ENCODE measurements at places on chromosomes 2 and 18.

DNA sequence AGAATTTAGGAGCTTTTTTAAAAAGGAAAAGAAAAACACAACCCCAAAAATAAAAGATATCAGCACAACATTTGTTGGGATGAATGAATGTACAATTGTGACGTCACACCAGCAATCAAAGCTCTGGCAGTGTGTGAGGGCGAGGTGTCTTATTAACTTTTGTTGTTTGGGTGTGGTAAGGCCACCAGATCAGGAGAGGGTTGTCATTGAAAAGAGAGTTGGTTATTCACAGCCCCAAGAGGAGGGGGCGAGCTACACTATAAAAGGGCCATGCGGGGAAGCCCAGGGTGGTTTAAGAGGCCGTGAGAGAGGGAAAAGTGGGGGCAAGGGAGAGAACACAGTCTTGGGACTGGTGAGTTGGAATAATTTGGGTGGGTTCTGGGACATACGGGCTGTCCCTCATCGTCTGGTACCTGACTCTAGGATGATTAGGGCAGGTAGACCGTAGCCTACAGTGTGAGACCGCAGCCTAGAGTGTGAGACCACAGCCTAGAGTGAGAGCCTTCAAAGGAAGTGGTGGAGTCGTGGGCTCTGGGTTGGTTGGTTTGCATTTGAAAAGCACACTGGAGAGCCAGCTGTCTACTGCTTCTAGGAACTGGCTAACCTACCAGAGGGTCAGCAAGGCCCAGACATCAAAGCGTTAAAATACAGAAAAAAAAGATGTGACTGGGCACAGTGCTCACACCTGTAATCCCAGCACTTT lies 128.4 kb downstream of the INO80D start:
- no peak for DNase-seq

DNA sequence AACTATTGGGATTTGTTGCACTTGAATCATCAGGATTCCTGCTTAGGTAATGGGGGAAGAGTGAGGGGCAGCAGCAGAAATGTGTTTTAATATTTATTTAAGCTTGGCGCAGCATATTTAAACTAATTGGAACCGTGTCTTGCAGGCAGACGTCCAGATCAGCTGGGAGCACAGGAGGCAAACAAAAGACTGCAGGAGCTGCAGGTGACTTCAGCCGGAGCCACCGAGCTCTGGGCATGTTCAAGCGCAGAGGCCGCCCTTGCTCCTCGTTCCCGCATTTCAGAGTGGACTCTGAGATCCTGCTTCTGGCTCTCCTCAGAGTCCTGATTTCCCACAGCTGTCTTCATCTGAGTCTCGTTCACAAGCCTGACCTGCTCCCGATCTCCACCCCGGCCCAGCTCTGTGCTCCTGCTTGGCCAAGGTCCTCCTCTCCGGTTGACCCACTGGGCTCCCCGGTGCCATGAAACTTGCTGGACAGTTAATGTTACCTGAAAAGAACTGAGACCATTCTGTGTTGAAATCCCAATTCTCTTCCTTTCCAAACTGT lies 475.5 kb downstream of the SOX11 start:
- no peak for DNase-seq

DNA sequence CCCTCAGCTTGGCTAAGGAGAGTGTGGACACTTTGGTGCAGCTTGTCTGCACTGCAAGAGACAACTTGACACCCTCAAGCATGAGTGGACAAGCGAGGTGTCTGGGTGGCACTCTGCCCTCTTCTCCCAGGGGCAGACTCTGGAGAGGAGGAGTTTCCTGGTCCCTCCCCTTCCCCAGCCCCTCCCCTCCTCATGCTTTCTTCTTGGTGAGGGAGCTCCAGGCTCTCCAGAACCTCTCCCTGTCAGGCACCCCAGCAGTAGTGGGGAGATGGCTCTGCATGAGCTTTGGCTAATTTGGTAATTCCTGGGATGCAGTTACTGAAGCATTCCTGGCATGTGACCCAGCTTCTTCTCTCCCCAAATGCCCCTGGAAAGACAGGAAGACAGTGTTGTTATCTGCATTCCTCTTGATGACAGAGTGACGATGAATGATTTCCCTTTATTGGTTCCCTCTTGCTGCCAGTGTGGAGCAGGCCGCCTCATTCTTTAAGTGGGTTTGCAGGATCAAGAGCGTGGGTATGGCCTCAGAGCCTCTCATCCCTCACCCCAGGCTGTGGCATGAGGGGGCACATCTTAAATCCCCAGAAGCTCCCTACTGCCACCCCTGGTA lies 89.2 kb downstream of the STPG4 start:
- DNase-seq, result no peak

DNA sequence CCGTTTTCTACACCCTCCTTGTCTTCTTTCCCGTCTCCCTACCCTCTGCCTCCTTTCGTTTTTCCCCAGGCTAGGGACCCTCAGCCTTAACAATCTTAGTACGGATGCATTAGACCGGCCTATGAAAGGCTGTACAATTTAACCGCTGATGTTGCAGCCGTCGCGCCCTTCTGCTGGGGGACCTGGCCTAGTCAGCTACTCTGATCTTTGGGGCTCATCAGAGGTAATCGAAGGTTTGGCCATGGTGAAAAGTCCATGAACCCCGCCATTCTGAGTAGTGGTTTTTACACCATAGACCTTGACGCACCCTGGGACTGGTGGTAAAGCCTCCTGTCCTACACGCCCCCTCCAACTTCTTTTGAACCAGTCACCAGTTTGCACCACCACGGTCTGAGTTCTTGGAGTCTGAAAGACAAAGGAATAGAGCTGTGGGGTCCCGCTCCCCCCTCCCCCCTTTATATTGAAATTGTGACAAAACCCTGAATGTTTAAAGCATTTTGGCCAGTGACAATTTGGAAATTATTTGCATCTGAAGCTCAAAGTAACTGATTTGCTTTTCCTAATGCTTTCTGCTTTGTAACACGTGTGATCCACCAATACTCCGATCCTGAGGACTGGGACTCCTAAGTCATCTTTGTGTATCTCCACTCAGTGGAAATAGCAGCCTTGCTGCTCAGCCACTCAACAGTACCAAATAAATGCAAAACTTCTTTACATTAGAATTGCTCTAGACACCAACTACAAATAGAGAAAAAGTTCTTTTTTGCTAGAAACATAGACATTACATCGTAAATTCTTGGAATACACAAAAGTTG lies 642 bp upstream of the SRSF7 start:
- DNase-seq, result no peak

- no peak for DNase-seq
Observed at GRCh38 chr2:143237146-143237777, 108.0 kb downstream of the ARHGAP15 start.

DNA sequence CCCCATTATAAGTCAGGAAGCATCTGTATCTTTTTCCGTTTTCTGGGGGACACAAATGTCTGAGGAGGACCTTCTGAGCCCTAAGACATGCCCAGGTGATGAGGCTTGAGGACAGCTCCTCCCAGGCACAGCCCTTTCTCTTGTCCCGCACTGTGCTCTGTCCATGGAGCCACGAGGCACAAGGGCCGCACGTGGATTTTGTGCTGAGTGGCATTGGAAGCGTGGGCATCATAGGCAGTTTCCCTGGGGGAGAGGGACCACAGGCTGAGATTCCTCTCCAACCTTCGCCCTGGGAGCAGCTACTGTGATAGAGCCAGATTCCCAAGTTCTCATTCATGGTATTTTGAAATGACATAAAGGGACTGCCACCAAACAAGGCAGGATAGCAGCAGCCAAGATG lies 139.9 kb downstream of the SH3RF3 start:
- no peak for DNase-seq

GRCh38 chr2:65539633-65540032 lies 107.2 kb upstream of the SPRED2 start:
- no peak for DNase-seq

GRCh38 chr18:46073474-46074331 lies 1.6 kb upstream of the PSTPIP2 start:
- DNase-seq, result peak; percentile 43

DNA sequence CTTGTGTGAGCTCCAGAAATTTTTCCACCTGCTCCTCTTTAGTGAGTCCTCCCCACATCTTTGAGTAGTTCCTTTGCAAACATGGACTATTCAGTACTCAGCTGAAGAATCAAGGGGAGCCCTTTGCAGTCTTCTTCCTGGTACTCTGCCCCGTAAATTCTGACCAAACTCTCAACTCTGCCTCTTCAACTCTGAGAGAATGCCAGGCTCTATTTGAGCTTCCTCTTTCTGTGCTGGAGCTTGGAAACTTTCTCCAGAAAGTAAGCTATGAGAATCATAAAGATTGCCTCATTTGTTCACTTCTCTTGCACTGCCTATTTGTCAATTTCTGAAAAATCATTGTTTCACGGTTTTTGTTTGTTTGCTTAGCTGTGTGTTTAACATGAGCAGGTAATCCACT lies 7.4 kb upstream of the STAT4 start:
- no peak for DNase-seq

DNA sequence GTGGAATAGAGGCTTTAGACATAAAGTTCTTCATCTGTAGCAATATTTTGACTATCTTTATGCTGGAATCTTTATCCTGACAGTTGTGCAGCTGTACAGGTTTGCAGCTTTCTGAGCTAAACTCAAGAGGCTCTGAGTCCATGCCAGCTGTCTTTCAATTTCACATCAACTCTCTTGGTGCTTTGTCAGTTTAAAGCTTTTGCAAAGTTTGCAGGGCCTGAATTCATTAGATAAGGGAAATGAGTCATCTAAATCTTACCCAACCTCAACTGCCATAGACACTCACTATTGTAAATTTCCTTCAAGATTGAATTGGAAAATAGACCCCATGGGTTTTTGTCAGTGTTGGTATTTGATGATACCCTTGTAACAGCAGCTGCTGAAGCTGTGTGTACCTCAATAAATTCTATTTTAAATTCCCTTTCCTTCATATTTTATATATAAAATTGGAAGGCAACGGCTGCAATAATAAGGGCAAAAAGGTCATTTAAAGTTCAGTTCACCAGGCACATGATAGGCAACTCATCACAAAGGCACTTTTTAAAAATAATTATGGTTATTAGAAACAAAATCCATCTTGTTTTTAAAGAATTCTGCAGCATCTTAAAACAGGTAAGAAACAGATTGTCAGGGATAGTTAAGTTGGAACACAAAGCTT lies 169.9 kb upstream of the SLC39A10 start:
- DNase-seq, result no peak

GRCh38 chr2:197198890-197199289 lies 111.7 kb downstream of the ANKRD44 start:
- peak; percentile 79 for DNase-seq
